ENCODE measurements at places on chromosomes 1 and 21. TPM values are rescaled to one million over a fixed set of nuclear protein-coding genes. Genes with fewer than 3 reads are reported as not detected.

- H3K36me3 ChIP-seq = peaks cover 32% of the 10 kb centered on the region
- no peak overlapping the region for H3K27ac ChIP-seq
- no peak for DNase-seq
- H3K4me1 ChIP-seq = no peaks in the 10 kb centered on the region
- H3K4me3 ChIP-seq = no peak overlapping the region
- no peaks in the 10 kb centered on the region for H3K27me3 ChIP-seq
These were observed 12.5 kb downstream of the TRMT1L start for GRCh38 chr1:185144233-185144632.

DNA sequence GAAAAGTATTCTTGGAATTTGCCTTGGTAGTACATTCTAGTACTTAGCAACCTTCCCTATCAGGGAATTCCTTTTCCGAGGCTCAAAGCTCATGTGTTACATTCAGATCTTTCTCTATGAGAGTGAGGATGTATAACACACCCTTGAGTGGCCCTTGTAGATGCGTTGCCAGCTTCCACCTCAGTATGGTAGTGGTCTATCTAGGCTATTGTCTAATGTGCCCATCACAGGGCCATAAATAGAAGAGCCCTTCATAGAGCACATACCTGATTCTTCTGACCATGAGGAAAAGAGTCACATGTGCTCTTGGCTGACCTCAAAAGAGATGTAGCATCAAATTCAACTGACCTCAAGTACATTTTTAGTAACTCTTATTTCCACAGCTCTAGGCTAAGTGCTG is 14.0 kb upstream of the ZC3H11B start:
- no peaks in the 10 kb centered on the region for H3K27me3 ChIP-seq
- no peak for DNase-seq
- no peak overlapping the region for H3K27ac ChIP-seq
- no peaks in the 10 kb centered on the region for H3K36me3 ChIP-seq
- no peaks in the 10 kb centered on the region for H3K4me1 ChIP-seq

- DNase-seq = no peak
- no peak overlapping the region for H3K4me3 ChIP-seq
- no peaks in the 10 kb centered on the region for H3K36me3 ChIP-seq
- no peak overlapping the region for H3K27ac ChIP-seq
- peaks cover 2% of the 10 kb centered on the region for H3K4me1 ChIP-seq
These were observed 10.9 kb downstream of the PEAR1 start for GRCh38 chr1:156904187-156904959.

DNA sequence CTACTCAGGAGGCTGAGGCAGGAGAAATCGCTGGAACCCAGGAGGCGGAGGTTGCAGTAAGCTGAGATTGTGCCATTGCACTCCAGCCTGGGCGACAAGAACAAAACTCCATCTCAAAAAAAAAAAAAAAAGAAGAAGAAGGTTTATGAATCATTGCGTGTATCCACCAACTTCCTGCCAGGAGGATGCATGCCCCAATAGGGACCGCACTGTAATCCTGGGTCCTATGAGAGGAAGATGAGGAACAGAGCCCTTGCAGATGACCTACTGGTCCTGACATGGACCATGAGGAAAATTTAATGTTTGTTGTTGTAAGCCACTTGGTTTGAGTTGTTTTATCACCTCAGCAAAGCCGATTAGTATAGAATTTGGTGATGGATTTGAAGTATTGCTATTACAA is 56.7 kb downstream of the PTGS2 start:
- H3K4me3 ChIP-seq = no peak overlapping the region
- H3K36me3 ChIP-seq = no peaks in the 10 kb centered on the region
- peaks cover 11% of the 10 kb centered on the region for H3K4me1 ChIP-seq
- H3K27ac ChIP-seq = no peak overlapping the region
- peaks cover 1% of the 10 kb centered on the region for H3K27me3 ChIP-seq

DNA sequence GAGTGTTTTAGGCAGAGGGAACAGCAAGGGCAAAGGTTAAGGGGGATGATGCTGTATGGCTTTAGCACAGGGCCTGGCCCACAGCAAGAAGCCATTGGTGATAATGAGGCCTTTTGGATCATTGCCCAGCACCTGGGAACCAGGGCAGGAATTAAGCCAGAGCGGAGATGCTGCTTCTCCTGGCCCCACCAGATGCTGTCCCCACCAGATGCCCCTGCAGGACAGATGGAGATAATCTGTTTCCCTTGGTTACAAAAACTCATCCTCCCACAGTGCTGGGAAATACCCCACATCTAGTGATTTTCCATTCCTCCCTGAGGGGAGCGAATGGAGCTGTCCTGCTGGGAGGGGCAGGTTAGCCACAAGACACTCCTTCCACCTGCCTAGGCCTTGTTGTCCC is 18.8 kb downstream of the OPRD1 start:
- no peaks in the 10 kb centered on the region for H3K27me3 ChIP-seq
- DNase-seq = no peak
- H3K4me3 ChIP-seq = no peak overlapping the region
- no peak overlapping the region for H3K27ac ChIP-seq
- no peaks in the 10 kb centered on the region for H3K36me3 ChIP-seq
- no peaks in the 10 kb centered on the region for H3K4me1 ChIP-seq

DNA sequence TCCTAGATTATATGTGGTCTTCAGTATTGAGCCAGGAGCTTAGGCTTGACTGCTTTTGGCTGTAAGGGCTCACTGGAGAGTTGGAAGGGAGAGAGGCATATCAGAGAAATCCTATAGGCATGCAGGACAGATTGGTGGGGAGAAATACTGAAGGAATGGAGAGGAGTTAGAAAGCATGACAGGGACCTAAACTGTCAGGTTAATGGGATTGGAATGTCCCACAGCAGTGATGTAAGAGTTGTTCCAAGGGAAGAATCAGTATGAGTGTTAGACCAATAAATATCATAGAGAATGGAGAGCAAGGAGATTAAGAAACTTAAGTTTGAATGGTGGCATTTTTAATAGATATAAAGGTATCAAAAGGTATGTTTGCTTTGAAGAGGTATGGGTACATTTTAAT is 39.7 kb downstream of the SLC35A3 start:
- H3K27me3 ChIP-seq = no peaks in the 10 kb centered on the region
- peaks cover 17% of the 10 kb centered on the region for H3K36me3 ChIP-seq
- DNase-seq = no peak
- no peaks in the 10 kb centered on the region for H3K4me1 ChIP-seq
- H3K27ac ChIP-seq = no peak overlapping the region

DNA sequence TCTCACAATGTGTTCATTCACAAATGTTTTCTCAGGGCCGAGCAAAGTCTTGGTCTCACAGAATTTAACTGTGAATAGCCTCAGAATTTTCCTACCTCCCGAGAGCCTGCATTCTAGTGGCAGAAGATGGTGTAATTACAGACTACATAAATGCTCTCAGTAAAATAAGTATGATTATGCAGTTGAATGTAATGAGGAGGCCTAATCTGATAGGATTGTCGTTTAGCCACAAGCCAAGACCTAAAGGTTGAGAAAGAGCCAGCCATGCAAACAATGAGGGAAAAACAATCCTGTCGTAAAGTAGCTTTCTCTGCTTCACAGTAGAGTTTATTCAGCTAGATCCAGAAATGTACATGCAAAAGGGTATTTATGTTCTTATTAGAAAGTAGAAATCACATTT is 607.8 kb upstream of the B3GALT2 start:
- no peaks in the 10 kb centered on the region for H3K36me3 ChIP-seq
- no peaks in the 10 kb centered on the region for H3K27me3 ChIP-seq
- DNase-seq = no peak
- H3K4me3 ChIP-seq = no peak overlapping the region
- peaks cover under 1% of the 10 kb centered on the region for H3K4me1 ChIP-seq
- no peak overlapping the region for H3K27ac ChIP-seq

DNA sequence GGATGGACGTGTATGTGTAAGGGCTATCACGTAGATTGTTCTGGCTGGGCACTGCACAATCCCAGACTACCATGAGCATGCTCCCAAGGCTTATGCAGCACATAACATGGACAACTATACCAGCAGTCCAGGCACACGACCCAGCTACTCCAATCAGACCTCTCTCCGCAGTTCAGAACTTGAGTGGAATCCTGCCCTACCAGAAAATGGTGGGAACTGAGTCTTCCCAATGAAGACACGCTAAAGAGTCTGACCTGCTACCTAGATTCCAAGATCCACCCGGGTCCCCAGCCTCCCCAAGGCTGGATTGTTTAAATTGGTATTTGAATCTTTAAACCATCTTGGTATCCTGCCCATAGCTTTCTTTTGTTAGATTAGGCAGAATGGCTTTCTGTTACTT is 251.3 kb upstream of the KAZN start:
- no peak overlapping the region for H3K27ac ChIP-seq
- no peak for DNase-seq
- no peaks in the 10 kb centered on the region for H3K36me3 ChIP-seq
- peaks cover 8% of the 10 kb centered on the region for H3K27me3 ChIP-seq
- no peak overlapping the region for H3K4me3 ChIP-seq

DNA sequence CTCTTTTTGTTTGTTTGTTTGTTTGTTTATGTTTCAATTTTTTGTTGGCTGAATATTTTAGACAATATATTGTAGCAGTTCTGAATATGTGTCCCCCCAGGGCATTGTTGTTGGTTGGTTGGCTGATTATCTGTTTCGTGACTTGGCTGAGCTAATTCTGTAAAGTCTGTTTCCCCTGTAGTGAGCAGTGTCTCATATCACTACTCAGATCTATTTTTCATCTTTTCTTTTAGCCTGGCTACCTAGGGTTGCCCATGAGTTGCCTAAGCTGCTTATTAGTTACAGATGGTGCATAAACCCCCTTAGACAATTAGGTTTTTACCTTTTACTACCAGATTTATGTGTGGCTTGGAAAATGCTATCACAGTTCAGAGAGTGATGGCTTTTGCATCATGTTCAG is 32.3 kb downstream of the CFAP57 start:
- H3K36me3 ChIP-seq = no peaks in the 10 kb centered on the region
- DNase-seq = no peak
- no peak overlapping the region for H3K27ac ChIP-seq
- H3K4me3 ChIP-seq = no peak overlapping the region

DNA sequence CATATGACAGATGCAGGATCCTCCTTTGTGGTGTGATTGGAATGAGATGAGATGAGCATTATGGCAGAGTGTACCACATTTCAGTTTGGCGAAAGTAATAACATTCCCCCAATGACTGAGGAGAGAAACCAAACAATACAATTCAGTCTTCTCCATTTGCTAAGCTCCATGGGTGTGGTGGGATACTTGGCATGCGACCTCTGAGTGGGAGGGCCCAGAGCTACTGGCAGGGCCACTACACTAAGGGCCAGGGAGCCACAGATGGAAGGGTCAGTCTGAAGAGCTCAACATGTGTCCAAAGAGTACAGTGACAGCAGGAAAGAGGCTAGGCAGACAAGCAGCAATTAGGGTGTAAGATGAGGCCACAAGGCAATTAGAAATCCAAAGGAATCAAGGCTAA is 23.8 kb upstream of the PAXBP1 start:
- no peak overlapping the region for H3K27ac ChIP-seq
- no peak for DNase-seq
- H3K4me3 ChIP-seq = no peak overlapping the region
- no peaks in the 10 kb centered on the region for H3K27me3 ChIP-seq

DNA sequence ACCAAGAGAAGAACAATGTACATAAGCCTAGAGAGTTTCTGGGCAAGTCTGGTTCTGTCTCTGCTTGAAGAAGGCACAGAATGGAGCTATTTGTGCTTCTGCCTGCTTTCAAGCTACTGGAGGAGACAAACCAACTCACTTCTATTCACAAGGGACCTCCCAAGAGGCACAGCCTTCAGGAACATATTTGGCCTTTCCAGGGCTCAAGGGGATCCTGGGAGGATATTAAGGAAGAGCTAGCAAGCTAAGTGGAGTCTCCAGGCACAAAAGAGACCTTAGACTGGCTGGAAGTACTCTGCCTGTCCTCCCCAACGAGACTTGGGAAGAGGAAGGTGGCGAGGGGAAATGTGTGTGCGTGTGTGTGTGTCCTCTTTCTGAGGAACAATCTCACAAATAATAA is at the start of gene OR6Y1:
Gene OR6Y1, minus strand, starts transcription at position 54 of the 400 bp plus-strand sequence. CDS start 6,300 bp downstream, outside the sequence.
- peaks cover 7% of the 10 kb centered on the region for H3K27me3 ChIP-seq
- H3K4me3 ChIP-seq = no peak within 1 kb of the TSS
- no peaks in the 10 kb centered on the region for H3K4me1 ChIP-seq
- no peak for DNase-seq
- no peaks in the 10 kb centered on the region for H3K36me3 ChIP-seq

DNA sequence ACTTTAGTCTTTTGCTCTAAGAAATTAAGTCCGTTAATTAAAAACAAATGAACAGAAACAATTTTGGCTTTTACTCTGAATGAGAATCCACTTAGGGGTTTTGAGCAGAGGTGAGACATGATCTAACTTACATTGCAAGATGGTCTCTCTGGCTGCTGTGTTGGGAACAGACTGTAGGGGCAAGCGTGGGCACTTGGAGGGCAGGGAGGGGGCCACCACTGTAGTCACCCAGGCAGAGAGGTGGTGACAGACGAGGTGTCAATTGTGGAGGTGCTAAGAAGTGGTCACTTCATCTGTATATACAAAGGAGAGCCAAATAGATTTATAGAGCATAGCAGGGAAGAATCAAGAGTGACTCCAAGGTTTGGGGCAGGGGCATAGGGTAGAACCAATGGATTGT is 71.1 kb upstream of the IRF2BP2 start:
- H3K36me3 ChIP-seq = peaks cover 1% of the 10 kb centered on the region
- H3K27ac ChIP-seq = no peak overlapping the region
- DNase-seq = no peak

DNA sequence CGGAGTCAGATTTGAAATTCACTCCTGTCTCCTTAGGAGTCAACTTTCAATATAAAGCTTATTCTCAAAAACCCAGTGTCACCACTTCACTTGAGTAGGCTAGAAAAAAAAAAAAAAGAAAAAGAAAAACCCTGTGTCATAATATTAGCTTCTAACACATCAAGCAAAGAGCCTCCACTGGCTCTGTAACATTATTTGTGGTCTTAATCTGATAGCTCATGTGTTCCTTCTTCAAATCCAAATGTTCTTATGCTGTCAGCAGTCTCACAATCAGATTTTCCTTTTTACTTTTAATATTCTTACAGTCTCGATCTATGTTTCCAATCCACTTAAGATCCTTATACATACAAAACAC is 26.1 kb upstream of the PSMG1 start:
- peak overlapping the region; percentile 46 for H3K27ac ChIP-seq
- H3K4me1 ChIP-seq = peaks cover 25% of the 10 kb centered on the region
- H3K27me3 ChIP-seq = no peaks in the 10 kb centered on the region
- H3K36me3 ChIP-seq = peaks cover 38% of the 10 kb centered on the region

- peaks cover 3% of the 10 kb centered on the region for H3K27me3 ChIP-seq
- DNase-seq = no peak
- H3K36me3 ChIP-seq = no peaks in the 10 kb centered on the region
These were observed 19.4 kb upstream of the ZNF281 start for GRCh38 chr1:200429221-200429751.

DNA sequence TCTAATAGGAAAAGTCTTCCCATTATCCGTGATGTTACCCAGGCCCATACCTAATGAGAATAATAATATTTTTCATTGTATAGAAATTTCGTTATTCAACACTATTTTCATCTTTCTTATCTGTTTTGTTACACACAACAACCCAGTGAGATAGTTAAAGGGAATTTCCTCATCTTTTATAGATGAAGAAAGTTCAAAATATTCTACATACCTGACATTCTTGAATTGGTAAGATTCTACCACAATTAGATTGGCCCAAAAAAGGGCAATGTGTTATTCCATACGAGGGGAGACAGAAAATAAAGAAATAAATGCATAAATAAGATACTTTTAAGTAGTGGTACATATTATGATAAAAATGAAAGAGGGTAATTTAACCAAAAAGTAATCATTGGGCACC is 405.5 kb upstream of the ADAMTS5 start:
- no peak overlapping the region for H3K4me3 ChIP-seq
- H3K4me1 ChIP-seq = no peaks in the 10 kb centered on the region
- no peaks in the 10 kb centered on the region for H3K27me3 ChIP-seq
- H3K36me3 ChIP-seq = no peaks in the 10 kb centered on the region

OTUD3 gene
- total RNA-seq = 8.4 TPM

SLC30A2 gene
- total RNA-seq = not detected

KCNH1 gene
- not detected for total RNA-seq

SIK1 gene
- 5.8 TPM for total RNA-seq

IARS2 gene
- 77.6 TPM for total RNA-seq

Measured in activated CD4-positive, alpha-beta memory T cell treated with anti-CD3 and anti-CD28 coated beads for 36 hours (primary cell).